ENCODE measurements at places on chromosomes 5 and 9.

- no peak for DNase-seq
Observed at GRCh38 chr9:69314547-69314946, 10.5 kb upstream of the ENTREP1 start.

- DNase-seq, result no peak
Observed at GRCh38 chr5:96324708-96325107, 108.3 kb downstream of the PCSK1 start.

GRCh38 chr9:89664010-89664409 lies 59.2 kb downstream of the GADD45G start:
- no peak for DNase-seq

DNA sequence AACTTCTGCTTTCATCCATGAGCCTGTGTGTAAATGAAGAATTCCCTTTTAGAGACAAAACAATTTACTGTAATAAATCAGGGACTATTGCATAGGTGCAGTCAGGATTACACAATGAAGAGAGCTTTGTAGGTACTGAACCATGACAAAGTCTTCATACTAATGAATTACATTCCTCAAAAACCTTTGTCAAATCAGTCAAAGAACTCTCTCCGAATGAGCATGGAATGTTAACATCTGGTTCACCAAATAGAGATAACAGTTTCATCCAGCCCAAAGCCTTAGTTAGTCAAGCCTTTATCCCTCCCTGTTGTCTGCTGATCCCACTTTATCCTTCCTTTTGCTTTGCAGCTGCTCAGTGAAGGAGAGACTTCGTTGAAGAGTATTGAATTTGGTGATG lies 62.9 kb upstream of the DMRTA1 start:
- no peak for DNase-seq

DNA sequence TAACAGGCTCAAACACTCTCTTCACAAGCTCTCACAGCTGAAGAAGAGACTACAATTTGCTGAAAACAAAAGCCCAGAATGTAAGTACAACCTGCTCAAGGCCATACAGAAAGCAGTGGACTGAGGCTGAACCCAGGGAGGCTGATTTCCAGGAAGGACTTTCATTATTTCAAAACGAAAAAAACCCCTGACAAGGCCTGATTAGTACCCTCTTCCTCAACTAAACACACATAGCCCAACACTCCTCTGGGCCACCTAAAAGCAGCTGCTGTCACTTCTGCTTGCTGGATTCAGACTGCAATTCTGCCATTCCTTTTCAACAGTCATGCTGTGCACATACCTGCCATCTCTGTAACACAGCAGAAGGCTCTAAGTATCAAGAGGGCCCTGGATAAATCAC lies 18.2 kb downstream of the NRG2 start:
- DNase-seq, result no peak

GRCh38 chr5:39058178-39058921 lies 15.8 kb downstream of the RICTOR start:
- no peak for DNase-seq

GRCh38 chr5:166594567-166594966 lies 1696.9 kb upstream of the WWC1 start:
- DNase-seq, result no peak

GRCh38 chr9:87810679-87811178 lies 71.9 kb upstream of the SPATA31E1 start:
- no peak for DNase-seq

DNA sequence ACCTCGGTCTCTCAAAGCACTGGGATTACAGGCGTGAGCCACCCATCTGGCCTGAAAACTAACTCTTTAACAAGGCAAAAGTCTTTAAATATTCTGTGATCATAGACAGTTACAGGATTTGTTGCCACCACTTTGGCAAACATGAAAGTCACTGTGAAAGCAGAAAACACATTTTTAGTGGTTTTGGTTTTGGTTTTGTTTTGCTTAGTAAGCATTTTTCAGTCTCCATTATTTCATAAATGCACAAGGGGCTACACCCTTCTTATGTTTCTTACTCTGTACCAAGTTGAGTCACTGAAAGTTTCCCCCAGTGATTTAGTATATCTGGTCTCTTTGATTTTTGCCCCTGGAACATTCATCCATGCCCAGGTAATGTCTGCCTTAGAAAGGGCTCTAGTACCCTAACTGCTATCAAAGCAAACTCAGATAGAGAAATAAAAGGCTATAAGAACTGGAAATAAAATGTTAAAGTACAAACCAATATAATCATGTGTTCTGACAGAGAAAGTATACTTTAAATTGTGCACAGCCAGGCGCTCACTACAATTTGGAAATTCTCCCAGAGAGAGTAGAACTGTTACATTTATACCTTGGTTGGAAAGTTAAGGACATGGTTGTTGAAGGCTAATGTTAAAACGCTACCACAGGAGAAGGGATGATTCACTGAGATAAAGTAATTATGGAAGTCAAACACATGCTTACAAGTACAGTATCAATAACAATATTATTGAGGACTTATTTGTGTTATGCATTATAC lies 1022.5 kb upstream of the DMAC1 start:
- peak; percentile 1 for DNase-seq

GRCh38 chr9:112286926-112287325 lies 46.5 kb downstream of the PTBP3 start:
- DNase-seq, result no peak

- DNase-seq, result no peak
Observed at GRCh38 chr9:133917375-133917774, 74.7 kb downstream of the VAV2 start.

- no peak for DNase-seq
Observed at GRCh38 chr9:1071730-1072129, 21.6 kb downstream of the DMRT2 start.

GRCh38 chr9:112162621-112163413 lies 12.3 kb downstream of the SUSD1 start:
- no peak for DNase-seq

GRCh38 chr5:52895572-52896413 lies 93.4 kb upstream of the ITGA2 start:
- DNase-seq, result no peak

Measured in activated CD4-positive, alpha-beta T cell treated with anti-CD3 and anti-CD28 coated beads, Interleukin-2, Interleukin-4, amounts not matched to agents 100 ng/mL and 50 ng/mL, durations not matched to agents 16 hours and 8 hours (primary cell).